ENCODE measurements at places on chromosomes 7 and 10.

GRCh38 chr10:29857843-29858701 is 201.3 kb downstream of the JCAD start:
- no peak for DNase-seq

DNA sequence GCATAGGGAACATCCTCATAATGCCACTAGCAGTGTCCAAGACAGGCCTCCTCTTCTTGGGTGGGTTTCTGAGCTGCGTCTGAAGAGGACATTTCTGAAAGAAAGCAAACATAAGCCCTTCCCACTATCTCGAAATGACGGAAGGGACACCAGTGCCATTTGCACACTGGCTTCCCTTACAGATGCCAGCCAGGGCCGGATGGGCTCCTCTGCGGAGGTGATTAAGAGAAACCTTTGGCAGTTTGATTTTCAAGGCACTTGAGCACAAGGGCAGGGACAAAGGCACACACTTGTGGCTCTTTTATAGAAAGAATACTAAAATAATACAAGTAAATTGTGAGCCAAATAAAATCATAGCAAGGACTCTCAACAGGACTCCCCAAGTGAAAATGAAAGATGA is 106.6 kb upstream of the CELF2 start:
- no peak for DNase-seq

DNA sequence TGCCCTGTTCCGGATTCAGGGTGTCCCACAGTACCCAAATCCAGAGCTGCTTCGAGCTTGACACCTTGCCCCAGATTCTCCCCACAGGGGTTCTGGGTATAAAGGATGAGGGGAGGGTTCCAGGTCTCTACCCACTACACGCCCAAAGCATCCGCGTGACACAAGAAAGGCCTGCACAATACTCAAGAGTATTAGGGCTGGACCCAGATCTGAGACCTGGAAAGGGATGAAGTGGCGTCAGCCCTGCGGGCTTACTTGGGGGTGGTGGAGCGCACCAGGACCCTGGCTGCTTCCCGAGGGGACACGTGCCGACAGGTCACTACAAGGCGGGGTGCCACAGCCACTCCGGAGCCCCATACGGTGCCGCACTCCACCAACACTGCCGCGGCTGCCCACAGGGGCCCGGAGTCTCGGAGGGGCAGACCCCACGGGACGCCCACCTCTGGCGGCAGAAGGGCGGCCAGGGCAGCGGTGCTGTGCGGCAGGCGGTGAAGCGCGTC is 1.3 kb downstream of the TYSND1 start:
- DNase-seq, result no peak

- no peak for DNase-seq
Observed at GRCh38 chr10:14536241-14537213, 205.8 kb upstream of the FRMD4A start.

GRCh38 chr10:34089253-34089652 is 725.8 kb downstream of the PARD3 start:
- DNase-seq, result no peak

DNA sequence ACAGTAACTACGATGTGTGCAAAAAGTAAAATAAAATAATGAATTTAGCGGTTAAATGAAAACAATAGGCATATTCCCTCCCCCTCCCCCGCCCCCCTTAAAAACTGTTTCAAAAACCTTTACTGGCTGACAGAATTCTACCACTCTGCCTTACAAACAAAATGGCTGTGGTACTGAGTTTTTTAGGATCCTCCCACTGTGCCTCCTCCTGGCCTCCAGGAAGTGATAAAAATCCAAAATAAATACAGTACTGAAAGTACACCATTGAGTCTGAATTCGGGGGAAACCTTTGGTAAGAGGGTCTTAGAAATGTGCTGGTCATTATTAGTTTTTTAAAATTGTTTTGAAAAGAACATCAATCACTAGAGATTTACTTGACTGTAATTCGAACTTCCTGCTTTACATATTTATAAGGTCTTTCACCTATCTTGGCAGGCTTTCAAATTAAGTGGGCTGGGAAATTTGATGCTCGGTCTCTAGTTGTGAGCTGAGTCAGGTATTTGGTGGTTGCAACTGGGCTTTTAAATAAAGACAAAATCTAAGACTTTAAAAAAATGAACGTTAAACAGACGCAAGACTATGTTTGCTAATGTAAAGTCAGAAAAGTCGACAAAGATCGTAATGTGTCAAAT is 32.5 kb upstream of the EPC1 start:
- DNase-seq, result no peak

DNA sequence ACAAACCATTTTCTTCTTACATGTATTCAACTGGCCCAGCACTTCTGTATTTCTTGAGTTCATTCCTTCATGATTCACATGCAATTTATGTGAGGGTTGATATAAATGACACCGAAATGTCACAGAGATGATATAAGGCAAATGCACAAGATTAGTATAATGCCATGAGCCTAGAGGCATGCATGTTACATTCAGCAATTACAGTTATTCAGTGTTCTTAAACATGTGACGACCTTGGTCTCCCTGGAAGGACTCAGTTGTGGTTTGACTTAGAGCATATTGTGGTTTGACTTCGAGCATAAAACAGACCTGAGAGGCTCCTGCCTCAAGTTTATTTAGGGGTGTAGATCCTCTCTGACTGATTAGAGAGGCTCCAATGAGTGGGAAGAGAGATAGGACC is 752.1 kb upstream of the POM121L12 start:
- DNase-seq, result no peak

GRCh38 chr7:28572321-28573058 is 160.2 kb downstream of the CREB5 start:
- no peak for DNase-seq

GRCh38 chr7:151851145-151851751 is 25.7 kb downstream of the PRKAG2 start:
- no peak for DNase-seq
